ENCODE measurements at places on chromosomes 2 and 18. TPM values are rescaled to one million over a fixed set of nuclear protein-coding genes. Genes with fewer than 3 reads are reported as not detected.

Gene ARHGAP15
- not detected for polyA plus RNA-seq

Gene TTN
- polyA plus RNA-seq, result 0.02 TPM

Gene UGT1A5
- polyA plus RNA-seq, result not detected

Gene CYRIA
- 1.1 TPM for polyA plus RNA-seq

Gene IL1R2
- polyA plus RNA-seq, result not detected

- H3K27me3 ChIP-seq, result peaks cover 7% of the 10 kb centered on the region
- H3K27ac ChIP-seq, result no peak overlapping the region
- H3K4me3 ChIP-seq, result no peak overlapping the region
- no peak for DNase-seq
Observed at GRCh38 chr2:71791061-71791450, 337.7 kb downstream of the DYSF start.

DNA sequence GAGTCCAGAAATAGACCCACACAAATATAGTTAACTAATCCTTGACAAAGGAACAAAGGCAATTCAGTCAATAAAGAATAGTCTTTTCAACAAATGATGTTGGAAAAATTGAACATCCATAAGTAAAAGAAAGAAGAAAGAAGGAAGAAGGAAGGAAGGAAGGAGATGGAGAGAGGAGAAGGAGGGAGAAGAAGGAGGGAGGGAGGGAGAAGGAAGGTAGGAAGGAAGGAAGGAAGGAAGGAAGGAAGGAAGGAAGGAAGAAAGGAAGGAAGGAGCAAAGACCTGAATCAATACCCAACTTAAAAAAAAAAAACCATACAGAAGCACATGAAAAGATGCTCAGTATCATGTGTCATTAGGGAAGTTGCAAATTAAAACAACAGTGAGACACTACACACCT, 148.3 kb downstream of the ATL2 start:
- no peak overlapping the region for H3K27ac ChIP-seq

- H3K36me3 ChIP-seq, result no peaks in the 10 kb centered on the region
- H3K27ac ChIP-seq, result no peak overlapping the region
- no peak for DNase-seq
Observed at GRCh38 chr2:236684504-236685256, 115.1 kb downstream of the ACKR3 start.

DNA sequence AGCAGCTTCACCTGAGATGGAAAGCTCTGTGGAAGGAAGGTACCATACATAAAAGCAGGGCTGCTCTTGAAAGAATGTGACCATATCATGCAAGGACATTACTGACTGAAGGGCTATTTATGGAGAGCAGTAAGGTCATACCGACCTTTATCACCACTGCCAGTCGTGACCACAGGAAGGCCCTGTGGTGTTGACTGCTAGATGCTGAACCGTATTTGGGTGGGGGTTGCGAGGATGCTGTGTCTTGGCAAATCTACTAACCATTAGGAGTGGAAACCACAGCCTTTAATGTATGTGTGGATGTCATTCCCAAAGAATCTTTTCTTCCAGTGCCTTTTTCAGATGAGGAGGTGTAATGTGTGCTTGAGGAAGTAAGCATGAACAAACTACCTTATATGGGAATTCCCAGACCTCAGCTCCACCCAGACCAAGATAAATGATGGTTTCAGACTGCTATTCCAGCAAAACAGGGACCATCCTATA, 60.8 kb downstream of the LIMS1 start:
- H3K27ac ChIP-seq, result peak overlapping the region; percentile 58
- no peak overlapping the region for H3K4me3 ChIP-seq
- no peaks in the 10 kb centered on the region for H3K27me3 ChIP-seq
- H3K4me1 ChIP-seq, result peaks cover 14% of the 10 kb centered on the region

DNA sequence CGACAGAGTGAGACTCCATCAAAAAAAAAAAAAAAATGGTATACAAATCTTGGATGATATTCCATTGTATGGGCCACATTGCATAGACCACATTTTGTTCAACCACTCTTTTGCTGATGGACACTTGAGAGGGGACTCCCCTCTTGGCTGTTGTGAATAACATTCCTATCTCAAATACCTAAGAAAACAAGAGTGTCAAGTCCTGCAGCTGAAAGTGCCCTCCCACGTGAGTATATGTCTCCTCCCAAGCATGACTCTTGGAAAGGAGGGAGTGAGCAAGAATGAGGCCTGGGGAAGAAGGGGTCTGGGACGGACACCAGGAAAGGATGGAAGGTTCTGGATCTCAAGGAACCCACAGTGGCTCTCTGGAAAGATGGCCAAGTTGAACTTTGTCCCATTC, 36.0 kb upstream of the NPAS2 start:
- no peaks in the 10 kb centered on the region for H3K36me3 ChIP-seq
- H3K27ac ChIP-seq, result no peak overlapping the region
- no peaks in the 10 kb centered on the region for H3K27me3 ChIP-seq
- H3K4me3 ChIP-seq, result no peak overlapping the region
- DNase-seq, result no peak

DNA sequence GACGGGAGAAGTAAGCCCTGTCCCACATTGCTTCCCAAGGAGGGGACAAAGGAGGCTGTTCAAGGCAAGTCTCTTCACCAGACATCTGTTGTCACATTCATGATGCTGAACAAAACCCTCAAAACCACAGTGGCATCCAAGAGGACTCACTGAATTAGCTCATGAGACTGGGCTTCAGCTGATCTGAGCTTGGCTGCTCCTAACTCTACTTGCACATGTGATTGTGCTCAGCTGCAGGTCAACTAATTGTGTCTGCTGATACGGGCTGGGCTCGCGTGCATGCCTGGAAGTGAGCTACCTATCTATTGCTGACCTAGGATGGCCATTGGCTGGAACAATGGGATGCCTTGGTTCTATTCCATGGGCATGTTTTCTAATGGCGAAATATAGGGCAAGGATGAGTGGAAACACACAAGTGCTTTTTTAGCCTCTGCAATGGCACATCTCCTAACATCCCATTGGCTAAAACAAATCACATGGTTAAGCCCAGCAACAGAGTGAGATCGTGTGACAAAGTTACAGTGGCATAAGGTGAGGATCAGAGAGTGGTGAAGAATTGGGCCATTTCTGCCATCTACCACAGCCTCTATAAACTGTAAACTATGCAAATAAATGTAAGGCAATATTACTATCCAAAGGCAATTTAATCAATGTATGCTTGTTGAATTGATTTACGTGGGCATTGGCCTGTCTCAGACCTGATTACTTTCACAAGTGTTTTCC, 52.9 kb upstream of the CAPN13 start:
- no peak for DNase-seq
- no peak overlapping the region for H3K27ac ChIP-seq
- H3K36me3 ChIP-seq, result no peaks in the 10 kb centered on the region
- no peaks in the 10 kb centered on the region for H3K27me3 ChIP-seq
- H3K4me1 ChIP-seq, result no peaks in the 10 kb centered on the region
- H3K4me3 ChIP-seq, result no peak overlapping the region

DNA sequence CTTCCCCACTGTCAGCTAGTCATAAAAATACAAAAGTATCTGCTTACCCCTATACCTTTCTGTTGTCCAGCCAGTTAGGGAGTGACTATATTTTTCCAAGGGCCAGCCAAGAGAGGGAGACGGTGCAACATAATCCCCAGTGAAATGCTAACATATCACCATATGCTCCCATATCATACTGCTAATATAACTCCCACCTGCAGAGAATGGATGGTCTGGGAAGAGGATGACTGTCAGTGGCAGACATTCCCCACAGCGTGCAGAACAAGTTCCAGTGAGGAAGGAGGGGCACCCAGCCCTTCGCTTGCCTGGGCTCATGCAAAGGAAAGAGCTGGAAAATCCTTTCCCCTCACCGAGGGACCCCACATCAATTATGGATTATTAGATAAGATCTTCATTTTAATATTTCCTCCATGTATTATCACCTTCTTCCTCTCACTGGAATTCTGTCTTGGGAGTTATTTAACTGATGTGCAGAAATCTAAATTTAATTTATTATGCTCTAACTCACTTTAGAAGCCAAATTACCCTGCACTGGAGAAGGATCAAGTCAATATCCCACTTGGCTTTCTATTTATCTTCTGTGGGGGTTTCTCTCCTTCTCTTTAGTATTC, 135.6 kb downstream of the GALNT14 start:
- no peak overlapping the region for H3K27ac ChIP-seq
- DNase-seq, result no peak
- no peaks in the 10 kb centered on the region for H3K4me1 ChIP-seq
- H3K36me3 ChIP-seq, result no peaks in the 10 kb centered on the region
- peaks cover 1% of the 10 kb centered on the region for H3K27me3 ChIP-seq
- H3K4me3 ChIP-seq, result no peak overlapping the region

GRCh38 chr2:152165306-152165705, 10.3 kb downstream of the STAM2 start:
- no peak overlapping the region for H3K4me3 ChIP-seq
- no peak for DNase-seq
- H3K4me1 ChIP-seq, result peaks cover 8% of the 10 kb centered on the region
- no peaks in the 10 kb centered on the region for H3K36me3 ChIP-seq
- no peak overlapping the region for H3K27ac ChIP-seq
- H3K27me3 ChIP-seq, result no peaks in the 10 kb centered on the region

Measured in IMR-90 (cell line).